ENCODE measurements at places on chromosomes 12 and 14.
A peak's percentile ranks its signal among the peaks of the same experiment; 100 is the strongest.

GRCh38 chr12:118964988-118965387, 16.4 kb upstream of the SRRM4 start:
- no peak for DNase-seq

GRCh38 chr12:12686472-12686871, 9.5 kb downstream of the GPR19 start:
- DNase-seq, result no peak

- no peak for DNase-seq
Measured at GRCh38 chr14:27056586-27056985, 458.8 kb upstream of the NOVA1 start.

DNA sequence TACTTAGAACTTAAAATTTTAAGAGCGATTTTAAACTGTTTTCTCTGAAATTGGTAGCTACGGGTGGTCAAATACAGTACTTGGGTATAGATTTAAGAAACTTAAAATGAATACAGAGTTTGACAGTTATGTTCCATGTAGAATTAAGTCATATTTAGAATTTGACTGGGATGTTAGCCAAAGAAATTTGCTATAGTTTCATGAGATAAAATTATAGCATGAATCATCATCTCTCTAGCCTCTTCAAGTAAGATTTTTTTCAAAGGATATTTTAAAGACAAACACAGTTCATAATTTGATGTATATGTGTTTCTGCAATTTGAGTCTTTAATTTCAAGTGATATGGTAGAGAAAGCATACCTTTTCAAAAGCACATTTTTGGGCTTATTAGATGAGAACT, 41.0 kb downstream of the ZCRB1 start:
- no peak for DNase-seq

GRCh38 chr12:62146318-62146717, 113.9 kb upstream of the USP15 start:
- DNase-seq, result no peak

GRCh38 chr12:128771681-128772080, 52.1 kb downstream of the SLC15A4 start:
- no peak for DNase-seq

DNA sequence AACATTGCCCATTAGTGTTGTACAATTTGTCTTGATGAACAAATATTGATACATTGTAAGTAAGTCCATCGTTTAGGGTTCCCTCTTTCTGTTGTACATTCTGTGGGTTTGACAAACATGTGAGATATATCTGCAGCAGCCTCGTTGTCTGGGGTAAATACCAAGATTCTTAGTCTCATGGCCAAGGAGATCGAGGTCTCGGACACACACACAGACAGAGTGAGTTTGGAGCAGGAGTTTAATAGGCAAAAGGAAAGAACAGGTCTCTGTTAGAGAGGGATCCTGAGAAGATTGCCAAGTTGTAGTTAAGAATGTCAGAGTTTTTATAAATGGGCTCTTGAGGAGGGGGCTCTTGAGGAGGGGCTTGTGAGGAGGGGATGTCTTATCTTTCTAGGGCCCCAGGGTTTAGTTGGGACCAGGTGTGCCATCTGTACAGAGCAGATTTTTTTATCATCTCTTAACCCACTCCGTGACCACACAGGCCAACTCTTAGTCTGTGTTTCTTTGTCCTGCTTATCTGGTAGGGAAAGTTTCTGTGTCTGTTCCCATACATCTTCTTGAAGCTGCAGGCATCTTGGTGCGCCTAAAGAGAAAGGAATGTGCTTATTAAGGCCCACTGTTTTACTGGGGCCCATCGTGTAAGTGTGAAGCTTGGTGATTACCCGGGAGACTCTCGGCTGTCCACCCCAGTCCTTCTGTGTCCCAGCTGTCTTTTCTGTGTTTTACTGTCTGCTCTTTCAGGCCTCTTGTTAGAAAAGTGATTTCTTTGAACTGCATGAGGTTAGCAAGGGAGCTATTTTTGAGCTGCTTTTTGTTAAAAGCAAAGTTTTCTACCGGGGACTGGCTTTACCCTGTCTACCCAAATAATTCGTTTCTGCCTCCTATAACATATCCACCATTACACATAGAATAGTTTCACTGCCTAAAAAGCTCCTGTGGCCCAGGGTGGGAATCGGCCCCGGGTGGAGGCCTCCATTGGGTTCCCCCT, 22.4 kb upstream of the CLEC2D start:
- peak; percentile 85 for DNase-seq

GRCh38 chr12:92845329-92845728, 83.8 kb downstream of the EEA1 start:
- DNase-seq, result no peak

DNA sequence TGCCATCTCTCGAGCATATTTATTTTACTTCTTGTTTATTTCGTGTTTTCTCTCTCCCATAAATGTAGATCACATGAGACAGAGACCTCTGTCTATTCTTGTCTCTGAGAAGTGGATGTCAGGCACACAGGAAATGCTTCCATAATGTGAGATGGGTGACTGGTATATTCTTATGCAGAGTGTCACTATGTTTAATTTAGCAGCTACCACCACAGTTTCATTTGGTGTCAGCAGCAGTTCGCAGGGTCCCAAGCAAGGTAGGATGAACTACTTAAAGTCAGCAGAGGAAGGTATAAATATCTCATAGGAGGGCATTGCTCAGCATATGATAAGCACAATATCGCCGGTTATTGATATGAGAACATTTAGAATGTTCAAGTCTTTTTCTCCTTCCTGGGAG, 180.9 kb upstream of the CNTN1 start:
- no peak for DNase-seq

GRCh38 chr14:99971087-99971940, 93.9 kb upstream of the EVL start:
- peak; percentile 89 for DNase-seq

- DNase-seq, result no peak
Measured at GRCh38 chr14:61106959-61107641, 126.1 kb downstream of the SLC38A6 start.

GRCh38 chr14:104253223-104253822, 114.9 kb downstream of the KIF26A start:
- DNase-seq, result peak; percentile 43

DNA sequence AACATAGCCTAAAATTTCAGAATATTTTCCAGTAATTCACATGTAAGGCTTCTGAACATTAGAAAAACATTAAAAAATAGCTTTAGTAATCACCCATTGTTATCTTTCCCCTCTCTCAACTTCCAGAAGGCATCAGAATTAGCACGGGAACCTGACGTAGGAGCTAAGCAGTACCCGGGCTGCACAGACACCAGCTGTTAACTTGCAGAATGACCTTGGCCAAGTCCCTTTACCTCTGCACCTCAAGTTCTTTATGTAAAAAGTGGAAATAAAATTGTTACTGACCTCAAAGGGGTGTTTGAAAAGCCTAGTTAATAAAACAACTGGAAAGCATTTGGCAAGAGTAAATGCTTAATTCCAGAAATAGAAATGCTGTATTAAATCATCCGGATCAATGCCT, 7.2 kb downstream of the TPH2 start:
- no peak for DNase-seq

GRCh38 chr12:120652656-120653435, 12.4 kb downstream of the CABP1 start:
- DNase-seq, result no peak

- no peak for DNase-seq
Measured at GRCh38 chr14:99252443-99252939, 19.5 kb downstream of the BCL11B start.

DNA sequence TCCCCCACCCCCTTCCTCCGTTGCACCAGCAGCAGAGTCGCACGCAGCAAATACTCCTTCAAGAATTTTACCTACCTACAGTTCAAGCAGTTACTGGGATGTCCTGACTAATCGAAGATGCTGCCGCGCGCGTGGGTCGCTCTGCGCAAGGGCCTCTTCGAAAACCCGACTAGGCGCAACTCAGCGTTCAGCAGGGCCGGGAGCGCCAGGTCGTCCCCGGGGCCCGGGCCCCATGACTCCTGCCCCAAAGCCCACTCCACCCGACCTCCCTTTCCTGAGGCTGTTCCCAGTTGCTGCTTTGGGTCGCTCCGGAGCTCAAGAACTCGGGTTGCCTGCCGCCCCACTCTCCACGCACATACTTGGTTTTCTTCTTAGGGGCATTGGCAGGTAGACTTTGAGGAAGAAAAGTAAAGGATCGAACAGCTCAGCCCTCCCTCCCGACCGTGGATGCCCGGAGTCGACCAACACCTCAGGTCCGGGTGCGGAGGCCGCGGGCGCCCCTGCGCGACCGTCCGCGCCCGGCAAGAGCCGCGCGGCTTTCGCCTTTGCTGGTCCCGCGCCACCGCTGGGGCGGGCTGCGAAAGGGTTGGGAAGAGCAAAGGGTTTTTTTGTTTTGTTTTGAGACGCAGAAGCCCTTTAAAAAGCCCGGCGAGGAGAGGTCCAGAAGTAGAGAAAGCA, 1.9 kb downstream of the BMP4 start:
- no peak for DNase-seq

- no peak for DNase-seq
Measured at GRCh38 chr12:38392554-38393144, 76.1 kb downstream of the ALG10B start.

GRCh38 chr14:53947452-53948204, 9.0 kb downstream of the BMP4 start:
- DNase-seq, result peak; percentile 69

- DNase-seq, result no peak
Measured at GRCh38 chr12:66537876-66538275, 141.0 kb downstream of the GRIP1 start.

- DNase-seq, result no peak
Measured at GRCh38 chr12:80895240-80895639, 42.5 kb downstream of the LIN7A start.

DNA sequence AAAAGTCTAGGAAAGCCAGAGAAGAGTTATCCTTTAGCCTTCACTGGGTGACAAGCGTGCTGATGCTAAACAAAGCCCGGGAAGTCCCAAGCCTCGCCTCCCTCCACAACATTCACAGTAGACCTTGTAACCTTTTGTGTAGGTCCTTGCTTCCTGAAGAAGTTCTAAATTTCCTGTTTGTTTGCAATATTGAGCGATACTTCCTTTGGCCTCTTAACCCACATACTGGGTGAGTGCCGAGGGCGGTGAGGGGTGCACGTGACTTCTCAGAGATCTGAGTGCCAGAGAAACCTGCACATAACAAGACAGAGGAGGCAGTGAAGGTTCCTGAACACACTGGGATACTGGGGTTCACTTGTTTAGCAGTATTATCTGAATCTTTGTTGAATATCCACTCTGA, 134.3 kb downstream of the PLXNC1 start:
- DNase-seq, result peak; percentile 49

DNA sequence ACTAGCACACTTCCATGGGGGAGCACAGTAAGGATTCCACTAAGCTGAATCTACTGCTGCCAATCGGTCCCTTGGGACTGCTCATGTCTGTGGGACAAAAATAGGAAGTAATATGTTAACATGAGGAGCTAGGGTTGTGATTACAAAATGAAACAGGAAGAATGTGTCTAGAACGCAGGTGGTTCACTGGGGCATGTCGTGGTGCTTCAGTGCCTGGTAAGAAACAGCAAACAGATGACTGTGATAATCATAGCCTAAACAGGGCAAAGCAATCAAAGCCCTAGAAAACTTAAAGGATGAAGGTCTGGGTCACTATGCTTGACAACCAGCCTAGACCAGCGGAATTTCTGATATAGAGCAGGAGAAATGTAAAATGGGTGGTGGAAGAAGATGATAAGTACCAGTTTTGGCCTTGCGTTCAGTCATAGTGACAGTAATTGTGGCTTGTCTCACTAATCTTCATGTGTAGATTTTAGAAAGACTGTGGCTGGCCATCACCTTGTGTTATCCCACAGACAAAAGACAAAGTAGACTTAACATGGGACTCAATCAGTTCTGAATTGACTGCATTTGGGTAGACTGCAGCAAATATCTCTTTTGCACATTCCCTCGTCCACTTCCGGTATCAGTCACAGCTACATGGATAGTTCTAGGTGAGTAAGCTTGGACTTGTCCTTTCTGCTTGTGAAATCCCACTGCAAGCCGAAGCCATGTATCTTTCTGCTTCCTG, 51.4 kb downstream of the WASHC3 start:
- DNase-seq, result no peak

- DNase-seq, result peak; percentile 83
Measured at GRCh38 chr12:109529691-109530640, 43.3 kb downstream of the MMAB start.

- no peak for DNase-seq
Measured at GRCh38 chr12:1608713-1609119, 14.3 kb upstream of the FBXL14 start.

DNA sequence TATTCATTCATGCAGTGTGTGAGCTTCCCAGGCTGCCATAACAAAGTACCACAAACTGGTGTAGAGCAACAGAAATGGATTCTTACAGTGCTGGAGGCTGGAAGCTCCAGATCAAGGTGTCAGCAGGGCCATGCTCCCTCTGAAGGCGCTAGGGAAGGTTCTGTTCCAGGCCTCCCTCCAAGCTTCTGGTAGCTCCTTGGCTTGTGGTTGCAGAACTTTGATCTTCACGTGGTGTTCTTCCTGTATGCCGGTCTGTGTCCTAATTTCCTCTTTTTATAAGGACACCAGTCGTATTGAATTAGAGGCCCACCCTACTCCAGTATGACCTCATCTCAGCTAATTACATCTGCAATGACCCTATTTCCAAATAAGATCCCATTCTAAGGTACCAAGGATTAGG, 3.1 kb downstream of the OTUB2 start:
- no peak for DNase-seq

DNA sequence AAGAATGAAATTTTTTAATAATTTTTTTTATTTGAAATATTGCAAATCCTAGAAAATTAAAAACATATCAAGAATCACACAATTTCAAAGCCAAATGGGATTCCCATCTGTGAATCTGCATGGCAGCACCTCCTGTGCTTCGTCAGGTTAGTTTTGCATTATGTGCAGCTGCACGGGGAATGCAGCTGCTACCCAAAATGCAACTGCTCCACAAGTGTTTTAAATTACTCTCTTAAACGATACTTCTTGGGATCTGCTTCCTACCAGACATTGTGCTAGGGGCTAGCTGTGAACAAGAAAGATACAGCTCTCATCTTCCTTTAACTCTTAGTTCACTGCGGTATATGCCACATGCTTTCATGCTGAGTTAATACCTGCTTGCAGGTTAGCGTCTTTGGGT, 154.2 kb downstream of the CRADD start:
- no peak for DNase-seq

GRCh38 chr12:6605421-6606330, 1.5 kb downstream of the CHD4 start:
- peak; percentile 68 for DNase-seq

DNA sequence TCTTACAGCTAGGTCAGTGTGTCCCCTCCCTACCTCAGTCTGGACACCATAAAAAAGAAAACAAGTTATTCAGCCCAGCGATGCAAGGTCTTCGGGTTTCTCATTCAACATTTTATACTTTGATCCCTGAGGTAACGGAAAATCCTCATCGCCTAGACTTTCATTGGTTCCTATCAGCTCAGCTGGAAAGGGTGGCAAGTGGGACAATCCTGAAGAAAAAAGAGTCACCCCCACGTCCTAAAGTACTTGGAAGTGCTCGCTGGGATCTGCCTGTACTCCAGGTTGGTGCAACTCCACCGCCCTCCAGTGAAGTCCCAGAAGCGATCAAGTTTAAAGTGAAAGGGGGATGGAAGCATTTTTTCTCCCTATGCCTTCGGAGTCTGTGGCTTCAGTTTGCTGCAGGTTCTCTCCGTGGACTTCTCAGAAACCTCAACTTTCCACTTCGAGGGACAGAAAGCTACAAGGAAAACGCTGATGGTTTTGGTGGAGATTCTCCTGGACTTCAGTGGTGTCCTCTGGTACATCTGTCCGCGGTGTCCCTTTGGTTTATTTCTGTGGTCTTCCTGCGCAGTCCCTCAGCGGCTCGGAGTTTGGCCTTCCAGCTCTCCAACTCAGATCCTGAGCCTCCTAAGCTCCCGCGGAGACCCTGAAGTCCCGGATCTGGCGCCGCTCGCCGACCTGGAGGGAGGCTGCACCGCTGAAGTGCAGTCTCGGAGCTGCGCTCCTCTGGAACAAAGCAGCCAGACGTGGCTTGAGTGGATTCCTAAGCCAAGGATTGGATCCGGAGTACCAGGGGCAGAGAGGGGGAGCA, 1.8 kb upstream of the LRFN5 start:
- peak; percentile 96 for DNase-seq

All from islet precursor cell (in vitro differentiated cells).